Daoy (cell line): ENCODE measurements at places on chromosomes 3 and 15. TPM values are rescaled to one million over a fixed set of nuclear protein-coding genes. Genes with fewer than 3 reads are reported as not detected.
A peak's percentile ranks its signal among the peaks of the same experiment; 100 is the strongest.

DNA sequence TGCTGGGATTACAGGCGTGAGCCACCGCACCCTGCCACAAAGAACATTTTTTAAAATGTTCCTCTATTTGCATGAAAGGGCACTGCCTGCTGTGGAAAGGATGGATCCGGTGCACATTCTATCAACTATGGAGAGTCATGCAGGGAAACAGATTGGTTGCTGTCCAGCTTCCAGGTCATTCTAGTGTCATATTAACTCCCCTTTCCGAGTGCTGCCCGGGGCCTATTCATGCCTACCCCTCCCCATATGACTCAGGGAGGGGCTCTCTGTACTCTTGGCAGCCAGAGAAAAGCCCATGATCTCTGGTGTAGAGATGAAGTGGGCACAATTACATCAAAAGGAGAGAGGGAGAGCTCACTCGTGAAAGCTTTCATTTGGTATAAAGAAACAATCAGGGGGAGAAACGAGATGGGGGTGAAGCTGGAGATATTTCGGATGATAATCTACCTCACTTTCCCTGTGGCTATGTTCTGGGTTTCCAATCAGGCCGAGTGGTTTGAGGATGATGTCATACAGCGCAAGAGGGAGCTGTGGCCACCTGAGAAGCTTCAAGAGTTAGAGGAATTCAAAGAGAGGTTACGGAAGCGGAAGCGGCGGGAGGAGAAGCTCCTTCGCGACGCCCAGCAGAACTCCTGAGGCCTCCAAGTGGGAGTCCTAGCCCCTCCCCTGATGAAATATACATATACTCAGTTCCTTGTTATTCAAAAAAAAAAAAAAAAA lies 16.1 kb upstream of the AHSG start:
- no peak for DNase-seq

GRCh38 chr3:65356331-65357248 lies 668.8 kb upstream of the ADAMTS9 start:
- no peak for DNase-seq

GRCh38 chr3:152197451-152197850 lies 71.3 kb upstream of the MBNL1 start:
- DNase-seq = no peak

The SKOR1 gene
- not detected in 2 replicates for total RNA-seq

- DNase-seq = peak; percentile 66
Observed at GRCh38 chr15:59997070-59997701, 6.9 kb upstream of the FOXB1 start.

DNA sequence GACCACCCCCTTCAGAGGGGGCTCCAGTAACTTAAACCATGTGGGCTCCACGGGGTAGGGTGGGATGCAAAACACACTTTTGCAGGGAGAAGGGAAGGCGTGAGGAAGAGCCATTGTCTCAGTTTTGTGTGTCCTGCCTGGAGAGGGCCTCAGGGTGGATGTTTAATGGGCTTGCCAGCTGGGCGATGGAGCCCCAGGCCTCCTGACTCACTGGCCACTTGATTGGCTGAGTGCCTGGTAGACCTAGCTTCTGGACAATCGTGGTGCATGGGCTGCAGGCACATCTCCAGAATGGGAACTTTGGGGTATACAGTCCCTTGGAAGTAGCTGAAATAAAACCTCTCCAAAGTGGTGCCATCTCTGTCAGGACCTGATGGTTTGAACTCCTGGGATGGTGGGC lies 118.3 kb upstream of the MRPS22 start:
- DNase-seq = peak; percentile 35

- DNase-seq = no peak
Observed at GRCh38 chr3:122273498-122273897, 51.5 kb upstream of the CSTA start.

DNA sequence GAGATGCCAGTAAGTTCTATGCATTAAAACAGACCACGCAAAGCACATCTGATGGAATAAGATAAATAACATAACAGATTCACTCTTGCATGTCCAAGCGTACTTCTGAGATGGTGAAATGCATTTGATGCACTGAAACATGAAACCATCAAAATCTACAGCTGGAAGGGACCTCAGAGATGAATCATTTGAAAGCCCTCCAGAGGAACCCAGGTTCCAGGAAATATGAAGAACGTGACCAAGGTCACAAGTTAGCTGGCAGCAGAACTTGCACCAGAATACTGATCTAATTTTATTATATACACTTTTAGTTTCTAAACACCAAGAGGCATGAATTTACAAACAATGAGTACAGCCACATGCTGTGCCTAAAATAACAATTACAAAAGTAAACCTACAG lies 957.1 kb downstream of the FHIT start:
- DNase-seq = no peak
